ENCODE measurements at places on chromosomes 5 and 9. TPM values are rescaled to one million over a fixed set of nuclear protein-coding genes. Genes with fewer than 3 reads are reported as not detected.

GRCh38 chr5:134609232-134609851 is 23.3 kb downstream of the SAR1B start:
- no peak for DNase-seq

GRCh38 chr5:176750144-176750543 is 60.2 kb upstream of the UNC5A start:
- DNase-seq: no peak

GRCh38 chr5:17395106-17395880 is 102.7 kb upstream of the TAF11L2 start:
- DNase-seq: no peak

- no peak for DNase-seq
Measured at GRCh38 chr5:133041157-133041784, 10.5 kb upstream of the HSPA4 start.

- DNase-seq: no peak
Measured at GRCh38 chr5:141651728-141652105, 499 bp upstream of the FCHSD1 start.

DNA sequence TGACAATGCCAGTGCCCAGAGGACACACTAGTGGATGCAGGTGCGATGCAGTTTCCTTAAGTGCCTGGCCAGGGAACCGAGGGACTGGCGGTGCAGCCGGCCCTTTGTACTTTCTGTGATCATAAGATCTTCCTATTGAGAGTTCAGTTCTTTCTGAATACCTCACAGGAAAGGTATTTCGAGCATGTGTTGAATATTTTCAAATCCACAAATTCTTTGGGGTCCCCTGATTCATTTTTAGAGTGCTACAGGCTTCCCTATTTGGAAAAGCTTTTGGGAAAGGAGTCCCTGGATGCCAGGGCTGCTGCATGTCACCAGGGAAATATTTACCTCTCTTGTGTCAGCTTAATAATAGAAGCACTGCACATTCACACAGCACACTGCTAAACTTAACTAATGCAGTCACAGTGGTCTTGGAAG is 281.5 kb downstream of the GADD45G start:
- DNase-seq: no peak

DNA sequence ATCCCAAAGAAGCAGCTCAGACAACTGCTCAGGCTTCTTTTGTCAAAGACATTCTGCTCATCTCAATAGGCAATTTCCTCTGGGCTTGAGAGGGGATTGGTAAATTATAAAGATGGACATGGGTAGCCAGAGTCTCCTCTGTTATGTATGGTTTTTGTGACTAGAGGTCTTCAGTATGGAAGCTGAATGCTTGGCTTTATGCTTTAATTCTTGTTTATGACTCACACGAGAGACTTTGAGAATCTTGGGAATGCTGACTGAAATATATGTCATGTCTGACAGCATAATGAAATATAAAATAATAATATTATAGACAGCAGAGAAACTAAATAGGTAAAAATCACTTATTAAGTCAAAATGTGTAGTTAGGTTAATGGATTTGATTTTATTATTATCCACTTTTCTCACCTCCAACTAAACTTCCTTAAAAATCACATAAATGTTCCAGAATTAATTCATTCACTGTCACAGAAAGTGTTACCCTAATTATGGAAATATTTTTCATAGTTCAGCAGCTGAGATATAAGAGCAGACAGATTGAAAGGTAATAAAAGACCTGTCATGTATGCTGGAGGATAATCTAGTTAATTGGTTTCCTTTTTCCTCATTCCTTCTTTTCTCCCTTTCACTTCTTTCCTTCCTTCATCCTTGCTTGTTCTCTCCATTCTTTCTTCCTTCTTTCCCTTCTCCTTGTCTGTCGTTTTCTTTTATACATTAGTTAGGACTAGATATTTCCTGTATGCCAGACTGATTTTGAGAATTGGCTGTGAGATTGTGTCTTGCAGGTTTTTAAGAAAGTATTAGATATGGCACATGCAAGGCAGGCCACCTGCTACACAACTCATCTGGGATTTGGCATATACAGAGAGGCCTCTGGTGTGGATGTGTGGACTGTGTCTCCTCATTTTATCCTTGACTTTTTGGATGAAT is 1866.1 kb upstream of the NUDT12 start:
- DNase-seq: no peak

- no peak for DNase-seq
Measured at GRCh38 chr5:76269932-76270610, 133.0 kb upstream of the IQGAP2 start.

DNA sequence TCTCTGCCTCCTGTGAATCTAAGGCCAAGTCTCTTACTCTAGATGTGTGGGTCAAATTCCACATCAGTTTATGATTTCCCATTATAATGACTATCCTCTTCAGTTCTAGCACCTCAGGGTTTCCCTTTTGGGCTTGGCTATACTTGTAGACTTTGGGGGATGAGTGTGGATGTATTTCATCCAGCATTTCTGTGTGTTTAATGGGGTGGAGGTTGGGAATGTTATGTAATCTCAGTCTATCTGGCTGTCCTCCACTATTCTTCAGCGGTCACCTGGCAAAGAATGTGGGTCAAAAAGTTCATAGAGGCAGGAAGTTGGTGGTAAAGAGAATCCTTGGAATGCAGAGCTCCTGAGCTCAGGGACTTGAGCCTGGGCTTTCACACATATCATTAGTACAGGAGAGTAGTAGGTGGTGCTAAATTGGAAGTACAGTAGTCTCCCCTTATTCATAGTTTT is 64.9 kb downstream of the CFAP95 start:
- DNase-seq: no peak

DNA sequence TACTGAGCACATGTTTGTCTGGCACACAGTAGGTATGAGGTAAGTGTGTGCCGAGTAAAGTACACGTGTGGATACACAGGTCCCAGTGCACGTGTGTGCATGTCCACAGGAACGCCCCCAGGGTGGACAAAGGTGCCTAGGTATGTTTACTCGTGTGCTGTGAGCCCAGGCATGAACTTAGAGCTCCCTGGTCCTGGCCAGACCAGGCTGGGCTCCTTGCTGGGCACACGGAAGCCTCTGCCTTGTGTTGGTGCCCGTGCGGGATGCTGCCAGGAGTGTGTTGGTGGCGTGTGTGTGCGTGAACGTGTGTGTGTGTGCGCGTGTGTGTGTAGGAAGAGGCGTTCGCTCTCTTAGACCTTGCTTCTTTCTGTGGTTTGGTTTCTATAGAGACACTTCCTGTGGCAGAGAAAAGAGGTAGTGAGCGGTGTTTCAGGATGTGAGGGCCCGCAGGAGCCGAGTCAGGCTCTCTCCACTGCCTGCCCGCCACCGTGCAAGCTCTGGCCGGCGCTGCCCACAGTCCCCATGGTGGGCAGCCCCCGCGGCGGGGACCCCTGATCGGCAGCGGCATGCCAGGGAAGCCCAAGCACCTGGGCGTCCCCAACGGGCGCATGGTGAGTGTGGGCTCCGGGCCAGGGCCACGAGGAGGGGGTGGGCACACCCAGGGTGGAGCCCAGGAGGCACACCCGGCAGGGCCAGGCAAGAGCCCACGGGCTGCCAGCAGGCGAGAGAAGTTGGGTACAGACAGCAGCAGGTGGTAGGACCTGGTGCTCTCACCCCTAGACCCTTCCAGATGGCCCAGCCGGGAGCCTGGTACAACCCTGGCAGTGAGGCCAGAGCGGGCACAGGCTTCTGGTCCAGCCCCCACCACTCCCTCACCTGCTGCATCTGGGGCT is at the start of gene RGS14:
TSS of gene RGS14 (plus strand) at position 466 of the 893 bp plus-strand sequence. CDS start at position 567, 101 bp downstream.
- DNase-seq: no peak

DNA sequence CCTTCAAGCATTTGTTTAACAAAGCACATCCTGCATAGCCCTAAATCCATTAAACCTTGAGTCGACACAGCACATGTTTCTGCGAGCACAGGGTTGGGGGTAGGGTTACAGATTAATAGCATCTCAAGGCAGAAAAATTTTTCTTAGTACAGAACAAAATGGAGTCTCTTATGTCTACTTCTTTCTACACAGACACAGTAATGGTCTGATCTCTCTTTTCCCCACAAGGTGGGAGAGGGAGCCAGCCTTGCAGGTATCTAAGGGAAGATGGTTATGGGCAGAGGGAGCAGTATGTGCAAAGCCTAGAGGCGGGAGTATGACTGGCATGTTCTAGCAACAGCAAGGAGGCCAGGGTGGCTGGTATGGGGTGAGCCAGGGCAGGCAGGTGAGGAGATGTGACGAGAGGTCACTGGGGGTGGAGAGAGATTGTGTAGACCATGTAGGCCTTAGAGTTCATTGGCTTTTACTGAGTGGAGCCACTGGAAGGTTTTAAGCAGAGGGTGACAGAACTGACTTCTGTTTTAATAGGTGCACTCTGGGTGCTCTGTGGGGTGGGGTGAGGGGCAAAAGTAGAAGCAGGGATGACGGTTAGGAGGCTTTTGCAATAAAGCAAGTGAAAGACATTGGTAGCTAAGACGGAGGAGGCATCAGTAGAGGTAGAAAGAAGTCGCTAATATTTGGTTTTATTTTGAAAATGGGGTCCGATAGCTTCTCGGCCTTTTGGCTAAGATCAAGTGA is 5.1 kb upstream of the RPS14 start:
- DNase-seq: no peak

DNA sequence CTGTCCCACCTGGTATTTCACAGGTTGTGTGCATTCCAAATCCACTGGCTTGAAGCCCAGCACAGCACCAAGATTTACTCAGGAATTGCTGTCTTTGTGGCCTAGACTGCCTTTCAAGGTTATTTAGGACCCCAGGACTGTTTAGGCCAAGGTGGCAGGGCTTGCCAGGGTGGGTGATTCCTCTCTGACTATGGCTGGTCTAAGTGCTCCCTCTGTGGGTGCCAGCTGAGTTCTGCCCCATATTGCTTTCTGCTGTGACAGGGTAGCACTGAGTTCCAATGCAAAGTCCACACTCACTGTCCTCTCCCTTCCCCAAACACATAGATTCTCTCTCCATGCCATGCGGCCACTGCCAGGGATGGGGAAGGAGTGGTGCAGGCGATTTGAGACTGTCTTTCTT is 318.2 kb downstream of the EFNA5 start:
- no peak for DNase-seq

DNA sequence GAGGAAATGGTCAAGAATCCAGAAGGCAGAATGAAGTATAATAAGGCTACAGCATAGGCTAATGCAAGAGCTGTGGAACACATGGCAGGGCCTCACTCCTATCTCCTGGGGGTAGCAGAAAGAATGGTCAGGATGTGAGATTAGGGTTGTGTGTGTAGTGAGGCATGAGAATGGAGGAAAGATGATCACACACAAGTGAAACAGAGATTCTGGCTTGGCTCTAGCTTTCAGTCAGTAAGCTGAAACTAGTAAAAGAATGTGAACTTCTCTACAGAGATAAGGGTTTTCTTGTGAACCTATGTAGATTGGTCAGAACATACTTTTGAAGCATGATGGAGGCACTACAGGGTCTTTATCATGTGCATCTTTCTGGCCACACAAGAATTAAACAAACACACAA is 298.8 kb downstream of the ASTN2 start:
- DNase-seq: no peak

DNA sequence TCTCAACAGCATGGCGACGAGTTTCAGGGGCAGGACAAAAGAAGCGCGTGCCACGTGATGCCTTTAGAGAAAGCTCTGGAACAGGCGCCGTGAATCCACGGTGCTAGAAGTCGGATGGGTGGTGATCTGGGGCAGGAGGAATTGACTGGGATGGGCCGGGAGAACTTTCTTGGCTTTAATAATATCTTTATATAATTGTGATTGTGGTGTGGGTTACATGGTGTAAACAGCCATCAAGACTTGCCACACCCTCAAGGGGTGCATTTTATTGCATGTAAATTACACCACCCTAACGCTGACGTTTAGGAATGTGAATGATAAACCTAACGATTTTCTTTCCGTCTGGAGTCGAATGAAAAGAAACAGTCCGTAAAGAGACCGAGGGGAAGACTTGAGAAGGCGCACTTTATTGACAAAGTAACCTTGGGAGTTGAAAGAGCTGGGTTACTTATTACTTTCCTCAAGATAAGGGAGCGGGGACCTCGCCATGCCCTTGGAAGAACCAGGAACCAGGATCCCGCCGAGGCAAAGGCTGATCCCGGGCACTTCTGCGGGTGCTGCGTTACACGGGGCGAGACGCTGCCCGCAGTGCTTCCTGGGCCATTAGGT is 8.5 kb downstream of the NRARP start:
- DNase-seq: no peak

- no peak for DNase-seq
Measured at GRCh38 chr5:56142233-56142613, 90.9 kb downstream of the ANKRD55 start.

- no peak for DNase-seq
Measured at GRCh38 chr9:5714501-5715401, 85.8 kb downstream of the RIC1 start.

DNA sequence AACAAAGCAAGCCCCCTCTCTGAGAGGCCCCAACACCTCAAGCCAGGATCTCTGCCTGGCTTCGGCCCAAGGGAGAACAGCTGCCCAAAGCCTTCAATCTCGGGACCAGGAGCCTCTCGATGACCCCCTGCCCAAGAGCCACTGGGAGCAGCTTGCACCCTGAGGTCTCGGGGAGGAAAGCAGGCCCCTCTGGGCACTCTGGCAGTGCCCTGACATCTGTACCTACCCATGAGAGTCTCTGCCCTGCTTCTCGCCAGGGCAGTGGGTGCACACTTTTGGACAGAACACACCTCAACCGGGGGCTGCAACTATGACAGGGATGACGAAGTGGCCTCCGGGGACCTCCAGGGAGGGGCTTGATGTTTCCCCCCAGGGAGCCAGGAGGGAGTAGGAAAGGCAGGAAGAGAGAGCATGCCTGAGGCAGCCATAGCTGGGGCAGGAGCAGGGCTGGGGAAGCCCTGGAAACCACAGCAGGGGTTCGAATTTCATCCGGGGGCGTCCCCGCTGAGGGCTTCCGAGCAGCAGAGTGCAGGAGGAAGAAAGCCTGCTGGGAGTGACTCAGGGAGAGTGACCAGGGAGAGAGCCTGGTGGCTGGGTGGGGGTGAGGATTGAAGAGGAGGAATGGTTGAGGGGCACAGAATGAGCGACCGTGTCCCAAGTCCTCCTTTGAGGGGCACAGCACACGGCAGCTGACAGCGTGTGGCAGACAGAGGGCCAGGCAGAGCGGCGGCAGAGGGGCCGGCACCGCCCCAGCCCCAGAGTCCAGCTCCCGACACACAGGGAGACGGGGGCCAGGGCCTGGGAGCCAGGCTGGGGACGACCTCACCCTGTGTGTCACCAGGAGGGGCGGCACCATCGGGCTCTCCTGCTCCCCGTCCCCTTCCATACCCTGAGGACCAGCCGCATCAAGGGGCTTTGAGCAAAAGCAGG is 1.8 kb downstream of the LPCAT1 start:
- DNase-seq: no peak

DNA sequence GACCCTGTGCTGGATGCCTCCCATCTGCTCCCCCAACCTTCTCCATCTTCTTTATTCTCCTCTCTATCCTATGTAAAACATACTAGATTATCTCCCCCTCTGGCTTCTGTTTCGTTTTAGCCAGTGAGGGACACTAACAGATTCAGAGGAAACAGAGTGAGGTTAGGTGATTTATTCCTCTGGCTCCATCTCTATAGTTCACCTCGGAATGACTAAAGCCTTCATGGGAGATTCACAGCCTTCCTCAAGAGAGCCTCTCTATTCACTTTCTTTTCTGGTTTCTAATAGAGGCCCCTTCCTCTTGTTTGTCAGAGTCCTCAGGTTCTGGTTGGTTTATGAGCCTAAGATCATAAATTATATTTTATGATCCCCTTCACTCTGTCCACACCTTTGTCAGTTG is 633.1 kb upstream of the TYRP1 start:
- DNase-seq: no peak

- no peak for DNase-seq
Measured at GRCh38 chr9:112012026-112012902, 115.7 kb downstream of the UGCG start.

PCDHB12 gene
- 8.6 TPM for polyA plus RNA-seq

ADAMTS2 gene
- polyA plus RNA-seq: 9.8 TPM

ADGRD2 gene
- 0.23 TPM for polyA plus RNA-seq

BHMT2 gene
- polyA plus RNA-seq: 20.0 TPM

HRH2 gene
- polyA plus RNA-seq: 3.6 TPM

SLC46A2 gene
- 0.10 TPM for polyA plus RNA-seq
